A549 treated with Mapracorat at 1 μM for 4 hours (cell line): ENCODE measurements at places on chromosomes 7 and 10. TPM values are rescaled to one million over a fixed set of nuclear protein-coding genes. Genes with fewer than 3 reads are reported as not detected.

Gene ACTL6B
- total RNA-seq, result not detected in 5 replicates

Gene MPP7
- total RNA-seq, result 0.06 to 0.29 TPM (median 0.23 TPM) in 5 replicates

Gene LARP4B
- 33.0 to 41.7 TPM (median 37.2 TPM) in 5 replicates for total RNA-seq

Gene LRRC61
- not detected in 5 replicates for total RNA-seq

Gene MRLN
- total RNA-seq, result not detected in 5 replicates

Gene CACNA2D1
- 4.9 to 8.1 TPM (median 7.7 TPM) in 5 replicates for total RNA-seq

Gene GIMAP7
- total RNA-seq, result not detected in 5 replicates

Gene PURB
- 10.8 to 13.8 TPM (median 12.9 TPM) in 5 replicates for total RNA-seq

Gene TMEM273
- total RNA-seq, result not detected in 5 replicates

Gene FEZF1
- total RNA-seq, result not detected in 5 replicates

Gene CELF2
- total RNA-seq, result 0.05 to 0.06 TPM (median 0.05 TPM) in 3 of 5 replicates, not detected in the others

Gene TMEM60
- 23.4 to 27.3 TPM (median 26.6 TPM) in 5 replicates for total RNA-seq

Gene BHLHA15
- total RNA-seq, result 0.21 to 0.71 TPM (median 0.43 TPM) in 5 replicates

Gene PRF1
- total RNA-seq, result not detected in 5 replicates

Gene NOD1
- total RNA-seq, result 5.9 to 8.4 TPM (median 7.3 TPM) in 5 replicates

Gene CTAGE15
- not detected in 5 replicates for total RNA-seq

Gene PAX4
- not detected in 5 replicates for total RNA-seq

Gene HSPA12A
- total RNA-seq, result 8.8 to 10.5 TPM (median 9.7 TPM) in 5 replicates

Gene GHRHR
- not detected in 5 replicates for total RNA-seq

Gene FANK1
- 2.2 to 3.3 TPM (median 2.3 TPM) in 5 replicates for total RNA-seq

Gene SLC13A1
- not detected in 5 replicates for total RNA-seq

Gene SEMA3A
- 3.8 to 7.1 TPM (median 5.2 TPM) in 5 replicates for total RNA-seq

Gene UCMA
- total RNA-seq, result not detected in 5 replicates

Gene RGR
- total RNA-seq, result not detected in 5 replicates

Gene CYP2C19
- total RNA-seq, result 0.12 TPM in 1 of 5 replicates, not detected in the others

Gene HABP2
- 0.04 to 0.13 TPM (median 0.09 TPM) in 4 of 5 replicates, not detected in the other for total RNA-seq
